Stimulated activated CD8-positive, alpha-beta memory T cell treated with anti-CD3 and anti-CD28 coated beads, Interleukin-12 subunit alpha, Interleukin-12 subunit beta, amount 100 ng/mL, for 4 hours (primary cell): ENCODE measurements at places on chromosomes 5 and 9.

- DNase-seq = no peak
These were observed 393.6 kb upstream of the IZUMO3 start for GRCh38 chr9:24939109-24939850.

DNA sequence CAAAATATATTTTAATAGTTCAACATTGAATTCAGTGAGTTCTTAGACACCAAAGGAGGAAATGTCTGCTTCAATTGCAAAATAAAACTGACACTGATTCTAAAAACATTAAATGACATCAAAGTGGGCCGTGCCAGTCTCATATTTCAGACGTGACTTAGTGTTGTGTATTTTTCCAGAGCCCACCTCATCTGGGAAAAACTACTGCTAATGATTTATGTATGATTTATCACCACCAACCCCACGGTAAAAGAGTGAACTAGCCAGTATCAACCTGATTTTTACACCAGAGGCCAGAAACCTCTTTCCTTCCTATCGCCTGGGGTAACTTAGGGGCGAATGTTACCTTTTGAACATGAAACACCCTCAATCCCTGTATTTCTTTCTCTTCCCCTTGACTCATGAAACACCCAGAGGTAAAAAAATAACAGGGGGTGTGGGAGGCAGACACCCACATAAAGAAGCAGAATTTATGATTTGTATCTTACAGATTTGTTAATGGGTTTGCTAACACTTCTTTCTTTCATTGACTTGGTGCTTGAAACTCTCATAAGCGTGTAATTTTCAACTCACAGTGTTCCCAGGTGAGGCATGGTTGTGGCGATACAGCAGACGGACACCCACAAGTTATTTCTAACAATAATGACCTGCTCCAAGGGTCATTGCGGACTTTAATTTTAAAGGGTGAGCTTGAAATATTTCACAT is 56.4 kb upstream of the FANCC start:
- DNase-seq = no peak

DNA sequence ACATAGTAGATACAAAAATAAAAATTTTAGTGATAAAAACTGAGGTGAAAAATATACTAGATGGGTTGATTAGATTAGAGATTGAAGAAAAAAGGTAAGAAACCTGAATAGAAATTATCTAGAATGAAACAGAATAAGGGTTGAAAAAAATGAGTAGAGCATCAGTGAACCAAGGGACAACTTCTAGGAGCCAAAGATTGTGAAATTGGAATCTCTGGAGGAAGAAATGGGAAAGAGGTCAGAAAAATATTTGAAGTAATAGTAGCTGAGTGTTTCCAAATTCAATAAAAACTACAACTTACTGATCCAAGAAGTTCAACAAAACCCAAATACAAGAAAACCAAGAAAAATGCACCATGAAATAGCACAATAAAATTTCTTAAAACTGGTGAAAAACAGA is 116.6 kb upstream of the STARD4 start:
- no peak for DNase-seq

GRCh38 chr9:74245866-74246497 is 251.2 kb upstream of the RORB start:
- DNase-seq = no peak

- DNase-seq = no peak
These were observed 69.5 kb upstream of the TAS2R1 start for GRCh38 chr5:9699681-9700080.

DNA sequence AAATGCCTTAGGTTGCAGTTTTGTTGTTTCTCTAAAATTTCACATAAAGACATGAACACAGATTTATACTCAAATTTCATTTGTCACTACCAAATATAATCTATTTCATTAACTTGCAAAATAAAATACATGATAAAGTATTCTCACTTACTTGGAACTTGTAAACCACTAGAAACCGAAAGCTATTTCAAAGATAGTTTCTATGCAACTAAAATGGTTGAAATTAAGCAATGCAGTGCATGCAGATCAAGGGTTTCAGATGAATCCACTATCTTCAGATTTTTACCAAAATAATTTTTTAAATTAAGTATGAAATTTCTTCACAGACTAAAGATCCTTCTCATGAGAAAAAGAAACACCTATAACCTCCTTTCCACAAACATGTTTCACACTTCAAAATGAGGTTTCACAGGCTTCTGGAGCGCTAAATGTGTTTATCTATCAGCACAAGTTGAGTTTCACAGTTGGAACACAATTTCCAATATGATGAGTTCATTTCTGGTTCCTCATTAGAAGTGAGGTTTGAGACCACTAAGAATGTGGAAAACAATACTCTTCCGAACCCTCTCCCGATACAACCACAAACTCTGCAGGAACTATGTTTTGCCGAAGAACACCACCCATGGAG is 63.9 kb downstream of the EPB41L4A start:
- DNase-seq = no peak

- no peak for DNase-seq
These were observed 2.5 kb downstream of the SLC6A18 start for GRCh38 chr5:1227667-1228066.

DNA sequence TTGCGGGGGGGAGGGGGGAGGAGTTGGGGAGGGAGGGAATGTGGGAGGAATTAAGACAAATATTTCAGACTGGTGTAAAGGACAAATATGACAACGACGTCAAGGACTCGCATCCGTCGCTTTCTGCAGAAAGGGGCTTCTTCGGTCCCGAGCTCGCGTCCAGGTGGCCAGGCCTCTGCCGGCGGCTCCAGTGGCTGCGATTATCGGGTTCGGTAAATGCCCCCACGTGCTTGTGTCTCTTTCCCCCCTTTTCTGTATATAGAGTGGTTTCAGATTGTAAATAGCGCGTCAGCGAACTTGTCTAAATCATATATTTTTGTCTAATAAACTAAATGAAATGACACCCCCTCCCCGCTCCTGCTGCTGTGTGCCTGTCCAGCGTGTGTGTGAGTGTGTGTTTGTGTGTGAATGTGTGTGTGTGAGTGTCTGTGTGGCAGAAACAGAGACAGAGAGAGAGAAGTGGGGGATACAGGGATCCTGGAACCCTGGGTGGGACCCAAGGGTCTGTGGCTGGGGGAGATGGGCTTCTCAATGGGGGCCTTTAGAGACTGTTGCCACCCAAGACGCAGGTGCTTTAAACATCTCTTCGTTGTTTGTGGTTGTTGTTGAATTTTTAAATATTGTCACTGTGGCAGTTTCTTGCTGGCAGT is 5.6 kb downstream of the IRX1 start:
- DNase-seq = no peak

DNA sequence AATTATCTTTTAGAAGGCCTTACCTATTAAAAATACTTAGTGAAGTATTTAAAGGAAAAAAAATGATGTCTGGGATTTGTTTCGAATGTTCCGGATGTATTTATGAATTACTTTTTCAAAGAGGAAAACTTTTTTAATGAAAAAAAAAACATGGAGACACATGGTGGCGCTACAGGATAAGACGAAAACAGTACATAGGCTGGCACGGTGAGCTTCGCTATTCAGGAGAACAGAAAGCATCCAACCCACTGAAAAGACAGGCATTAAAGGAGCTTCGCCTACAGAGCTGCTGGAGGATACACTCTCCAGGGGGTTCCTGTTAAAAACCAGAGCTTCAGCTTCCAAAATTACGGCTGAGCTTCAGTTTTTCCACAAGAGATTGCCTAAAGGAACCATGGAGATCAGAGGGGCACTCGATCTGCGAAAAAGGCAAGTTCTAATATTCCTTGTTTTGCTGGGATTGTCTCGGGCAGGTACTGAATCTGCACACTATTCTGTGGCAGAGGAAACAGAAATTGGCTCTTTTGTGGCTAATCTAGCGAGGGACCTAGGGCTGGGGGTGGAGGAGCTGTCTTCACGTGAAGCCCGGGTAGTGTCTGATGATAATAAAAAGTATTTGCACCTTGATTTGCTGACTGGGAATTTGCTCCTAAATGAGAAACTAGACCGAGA is at the start of gene PCDHB14:
Gene PCDHB14, plus strand, starts transcription at position 232 of the 672 bp plus-strand sequence. Its CDS starts 163 bp downstream, at position 395.
- DNase-seq = no peak

- DNase-seq = no peak
These were observed 167.7 kb downstream of the CD180 start for GRCh38 chr5:67028941-67029340.

- DNase-seq = no peak
These were observed 73.3 kb downstream of the FCHO2 start for GRCh38 chr5:73028991-73029595.

GRCh38 chr5:128202320-128202719 is 118.8 kb downstream of the SLC12A2 start:
- DNase-seq = no peak

DNA sequence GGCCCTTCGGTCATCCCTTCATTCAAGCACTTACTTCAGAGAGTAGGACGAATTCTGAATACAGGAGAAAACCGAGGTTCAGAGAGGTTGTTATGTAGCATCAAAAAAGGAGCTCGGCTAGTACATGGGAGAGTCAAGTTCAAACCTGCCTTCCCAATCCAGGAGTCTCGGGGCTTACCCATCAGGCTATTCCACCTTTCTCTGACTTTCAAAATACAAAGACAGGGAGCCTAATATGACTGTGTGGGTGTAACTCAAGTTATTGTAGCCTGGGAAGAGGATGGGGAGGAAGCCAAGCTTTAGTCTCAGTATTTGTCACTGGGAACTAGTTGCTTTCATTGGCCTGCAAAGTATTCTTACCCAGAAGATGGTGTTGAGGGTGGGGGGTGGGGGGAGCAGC is 274.8 kb upstream of the PANK3 start:
- DNase-seq = no peak

GRCh38 chr9:109403766-109404320 is 83.0 kb upstream of the EPB41L4B start:
- no peak for DNase-seq

GRCh38 chr9:117958726-117959125 is 254.5 kb downstream of the TLR4 start:
- DNase-seq = no peak

GRCh38 chr5:81779916-81780266 is 29.0 kb upstream of the SSBP2 start:
- DNase-seq = no peak

- no peak for DNase-seq
These were observed 34.7 kb downstream of the GABRP start for GRCh38 chr5:170818232-170818631.

DNA sequence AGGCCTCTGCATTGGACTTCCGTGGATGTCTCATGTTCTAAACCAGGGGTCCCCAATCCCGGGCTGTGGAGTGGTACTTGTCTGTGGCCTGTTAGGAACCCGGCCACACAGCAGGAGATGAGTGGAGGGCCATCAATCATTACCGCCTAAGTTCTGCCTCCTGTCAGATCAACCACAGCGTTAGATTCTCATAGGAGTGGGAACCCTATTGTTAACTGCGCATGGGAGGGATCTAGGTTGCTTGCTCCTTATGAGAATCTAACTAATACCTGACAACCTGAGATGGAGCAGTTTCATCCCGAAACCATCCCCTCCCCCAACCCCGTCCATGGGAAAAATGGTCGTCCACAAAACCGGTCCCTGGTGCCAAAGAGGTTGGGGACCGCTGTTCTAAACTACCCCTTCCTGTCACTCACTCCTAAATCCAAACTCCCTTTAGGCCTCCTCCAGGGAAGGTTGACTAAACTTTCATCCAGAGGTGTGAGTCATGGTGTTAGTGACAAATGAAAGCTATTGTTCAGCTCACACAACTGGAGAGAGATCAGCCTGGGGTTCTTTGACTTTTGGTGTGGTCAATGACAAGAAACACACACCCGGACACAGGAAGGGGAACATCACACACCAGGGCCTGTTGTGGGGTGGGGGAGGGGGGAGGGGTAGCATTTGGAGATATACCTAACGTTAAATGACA is 9.5 kb downstream of the KCNV2 start:
- DNase-seq = no peak

DNA sequence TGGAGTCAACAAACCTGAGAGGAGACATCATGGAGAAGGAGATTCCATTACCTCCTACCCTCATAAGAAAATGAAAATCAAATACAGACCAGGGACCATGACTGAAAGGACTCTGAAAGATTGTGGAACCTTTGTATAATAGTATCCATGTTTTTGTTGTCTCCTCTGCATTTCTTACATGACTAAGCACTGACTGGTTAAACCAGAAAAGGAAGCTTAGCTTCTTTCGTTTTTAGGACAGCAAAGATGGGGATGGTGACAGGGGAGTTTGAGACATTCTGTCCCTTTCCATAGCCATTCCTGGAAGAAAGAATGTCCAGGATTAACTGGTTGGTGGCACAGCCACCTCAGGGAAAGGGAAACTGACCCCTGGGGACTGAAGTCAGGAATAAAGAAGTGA is 22.2 kb downstream of the ITGA1 start:
- no peak for DNase-seq

DNA sequence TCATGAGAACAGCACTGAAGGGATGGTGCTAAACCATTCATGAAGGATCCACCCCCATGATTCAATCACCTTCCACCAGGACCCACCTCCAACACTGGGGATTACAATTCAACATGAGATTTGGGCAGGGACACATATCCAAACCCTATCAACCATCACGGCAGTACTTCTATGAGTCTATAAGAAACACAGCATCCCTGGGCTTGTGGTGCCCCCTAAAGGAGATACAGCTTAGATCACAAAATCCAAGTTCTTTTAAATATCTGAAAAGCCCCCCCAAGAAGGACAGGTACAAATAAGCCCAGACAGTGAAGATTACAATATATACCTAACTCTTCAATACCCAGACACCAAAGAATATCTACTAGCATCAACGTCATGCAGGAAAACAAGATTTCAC is 233.7 kb upstream of the ADRA1B start:
- DNase-seq = no peak

DNA sequence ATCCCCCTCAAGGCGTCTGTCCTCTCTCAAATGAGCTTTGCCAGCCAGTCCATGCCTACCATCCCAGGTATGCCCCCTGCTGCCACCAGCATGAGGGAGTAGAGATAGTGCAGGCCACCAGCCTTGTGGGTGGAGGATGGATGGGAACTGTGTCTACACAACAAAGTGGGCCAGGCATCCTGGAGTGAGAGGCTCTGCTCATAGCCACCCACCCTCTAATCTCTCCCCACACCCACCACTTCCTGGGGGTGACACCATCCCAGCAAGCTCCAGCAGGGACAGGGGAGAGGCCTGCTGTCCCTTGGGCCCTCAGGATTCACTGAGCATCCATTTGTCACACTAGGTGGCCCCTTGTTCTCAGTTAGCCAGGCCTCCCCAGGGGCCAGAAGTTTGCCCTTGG is 25.5 kb upstream of the FOXI1 start:
- no peak for DNase-seq

GRCh38 chr9:97793067-97793466 is 60.0 kb upstream of the FOXE1 start:
- no peak for DNase-seq

- DNase-seq = no peak
These were observed 52.5 kb downstream of the SHB start for GRCh38 chr9:38016375-38017135.

GRCh38 chr5:139774980-139775661 is 20.5 kb upstream of the PSD2 start:
- peak; percentile 53 for DNase-seq

GRCh38 chr5:148482697-148483462 is 99.1 kb downstream of the FBXO38 start:
- DNase-seq = peak; percentile 3

- no peak for DNase-seq
These were observed 82.6 kb upstream of the FST start for GRCh38 chr5:53397845-53398244.
